GM12892 (cell line): ENCODE measurements at places on chromosomes 5 and 9.

GRCh38 chr5:160152287-160152686, 33.0 kb upstream of the PWWP2A start:
- DNase-seq: no peak

GRCh38 chr9:19423163-19423562, 14.4 kb downstream of the ACER2 start:
- no peak for DNase-seq

DNA sequence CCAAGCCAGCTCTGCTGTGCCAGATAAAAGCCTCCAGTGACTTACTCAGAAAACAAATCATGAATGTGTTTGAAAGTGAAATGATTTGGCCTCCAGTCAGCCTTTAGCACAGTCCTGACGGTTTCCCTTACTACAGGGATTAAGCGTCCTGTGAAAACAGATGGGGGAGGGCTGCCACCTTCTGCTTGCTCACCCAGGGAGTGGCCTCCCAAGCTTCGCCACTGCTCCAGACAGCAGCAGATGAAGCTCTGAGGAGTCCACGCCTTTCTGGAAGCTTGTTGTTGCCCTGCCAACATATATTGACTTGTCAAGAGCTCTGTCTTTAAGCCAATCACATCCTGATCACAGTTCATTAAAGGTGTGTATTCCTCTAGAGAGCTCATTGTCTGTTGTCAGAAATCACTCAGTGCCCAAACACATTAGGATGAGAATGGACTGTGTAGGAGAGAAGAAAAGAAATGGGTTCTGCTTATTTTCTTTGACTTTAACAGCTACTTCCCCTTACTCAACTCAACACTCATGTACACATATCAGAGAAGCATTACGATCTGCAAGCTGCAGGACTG, 4.9 kb upstream of the FYB1 start:
- DNase-seq: no peak

- DNase-seq: no peak
These were observed 306.6 kb downstream of the PLK2 start for GRCh38 chr5:58153255-58153654.

- no peak for DNase-seq
These were observed 8.0 kb downstream of the ENHO start for GRCh38 chr9:34514816-34515215.

DNA sequence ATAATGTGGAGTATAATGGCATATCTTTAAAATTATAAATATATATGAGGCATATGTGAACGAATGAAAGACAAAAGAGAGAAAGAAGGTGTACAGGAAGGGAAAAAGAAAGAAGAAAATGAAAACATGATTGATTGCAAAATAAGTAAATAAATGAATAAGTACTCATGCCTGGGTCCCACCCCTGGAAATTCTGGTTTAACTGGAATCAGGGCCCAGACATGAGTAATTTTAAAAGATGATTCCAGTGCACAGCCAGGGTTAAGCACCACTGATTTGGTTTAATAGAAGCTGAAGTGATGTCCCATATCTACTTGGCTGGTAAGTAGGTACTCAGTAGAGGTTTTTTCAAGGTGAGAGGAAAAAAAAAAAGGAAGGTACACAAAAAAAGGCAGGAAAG, 34.0 kb upstream of the HOMER1 start:
- no peak for DNase-seq

- no peak for DNase-seq
These were observed 215.8 kb upstream of the TRIM32 start for GRCh38 chr9:116471093-116471906.

GRCh38 chr5:31133488-31133887, 60.0 kb upstream of the CDH6 start:
- DNase-seq: no peak

DNA sequence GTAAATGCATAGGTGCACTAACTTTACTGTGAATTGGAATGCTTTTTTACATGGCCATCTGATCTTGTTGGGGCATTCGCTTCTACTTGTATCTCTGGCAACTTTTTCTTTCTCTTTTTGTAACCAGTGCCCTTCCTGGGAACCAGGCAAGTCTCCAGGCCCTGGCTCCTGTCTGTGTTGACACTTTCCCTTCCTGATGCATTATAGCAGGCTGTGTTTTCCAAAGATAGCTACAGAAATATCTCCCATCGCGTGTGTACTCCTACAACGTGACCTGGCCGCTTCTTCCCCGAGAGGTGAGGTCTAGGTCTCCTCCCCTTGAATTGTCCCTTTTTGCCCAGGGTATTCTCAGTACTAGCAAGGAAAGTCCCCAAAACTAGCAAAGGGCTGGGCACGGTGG, 81.1 kb upstream of the SPIN1 start:
- no peak for DNase-seq

DNA sequence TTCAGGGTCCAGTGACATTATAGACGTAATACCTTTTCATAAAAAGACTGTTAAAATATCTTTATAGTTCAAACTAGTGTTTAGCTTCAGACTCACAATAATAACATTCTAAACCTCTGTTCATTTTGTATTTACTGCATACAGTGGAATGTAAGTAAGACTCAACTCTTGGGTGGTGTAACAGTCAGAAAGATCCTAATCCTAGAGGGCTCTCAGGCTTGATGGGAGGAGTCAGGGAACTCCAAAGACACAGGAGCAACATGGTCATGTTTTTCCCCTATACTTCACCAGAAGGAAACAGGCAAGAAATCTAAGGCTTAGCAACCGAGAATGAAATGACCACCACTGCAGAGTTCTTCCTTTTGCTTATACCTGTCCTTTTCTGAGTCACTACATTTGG, 82.6 kb downstream of the MRPS27 start:
- DNase-seq: no peak

DNA sequence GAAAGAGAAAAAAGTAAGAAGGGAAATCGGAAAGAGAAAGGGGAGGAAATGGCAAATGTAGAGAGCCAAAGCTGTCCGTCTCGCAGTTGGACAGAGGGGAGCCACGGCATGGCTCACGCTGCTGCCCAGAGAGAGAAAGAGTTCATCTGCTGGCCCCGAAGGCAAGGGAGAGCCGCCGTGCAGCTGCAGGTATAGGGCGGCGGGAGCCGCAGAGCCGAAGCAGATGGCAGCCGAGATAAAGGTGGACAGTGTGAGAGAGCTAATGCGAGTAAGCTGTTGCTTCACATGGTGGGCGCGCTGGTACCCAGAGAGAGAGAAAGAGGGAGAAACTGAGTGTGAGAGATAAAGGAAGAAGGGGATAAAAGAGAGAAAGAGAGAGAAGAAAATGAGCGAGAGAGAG, 188.4 kb upstream of the PPP1R26 start:
- no peak for DNase-seq

- DNase-seq: no peak
These were observed 35.6 kb downstream of the TRIO start for GRCh38 chr5:14178671-14179211.

DNA sequence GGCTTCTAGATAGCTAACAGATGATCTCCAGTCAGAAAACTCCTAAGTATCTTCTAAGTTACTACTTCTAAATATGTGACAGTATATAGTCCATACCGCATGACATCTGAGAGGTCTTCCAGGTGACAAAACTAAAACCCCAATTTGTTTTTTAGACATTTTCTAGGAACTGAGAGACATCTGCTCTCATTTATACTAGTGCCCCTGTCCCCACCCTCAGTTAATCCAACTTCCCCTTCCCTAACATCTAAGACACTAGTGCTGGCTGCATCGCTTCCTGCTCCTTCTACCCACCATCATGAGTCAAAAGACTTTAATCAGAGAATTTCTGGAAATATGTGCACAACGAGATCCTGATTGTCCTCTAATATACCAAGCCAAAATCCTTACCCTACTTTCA, 37.9 kb downstream of the FBXW11 start:
- no peak for DNase-seq

GRCh38 chr5:411728-412127, 31.2 kb upstream of the EXOC3 start:
- DNase-seq: no peak

- no peak for DNase-seq
These were observed 171.9 kb downstream of the GAPVD1 start for GRCh38 chr9:125433461-125434011.
